ENCODE measurements at places on chromosomes 12 and 14.

- DNase-seq, result no peak
Observed at GRCh38 chr12:116538076-116538591, 21.0 kb upstream of the MAP1LC3B2 start.

- no peak for DNase-seq
Observed at GRCh38 chr14:71607056-71607455, 325.2 kb upstream of the RGS6 start.

GRCh38 chr12:102953221-102953620 lies 4.3 kb upstream of the ASCL1 start:
- DNase-seq, result no peak

GRCh38 chr12:1984759-1985158 lies 19.5 kb downstream of the DCP1B start:
- DNase-seq, result no peak

GRCh38 chr12:97386133-97386581 lies 76.4 kb upstream of the RMST start:
- no peak for DNase-seq

DNA sequence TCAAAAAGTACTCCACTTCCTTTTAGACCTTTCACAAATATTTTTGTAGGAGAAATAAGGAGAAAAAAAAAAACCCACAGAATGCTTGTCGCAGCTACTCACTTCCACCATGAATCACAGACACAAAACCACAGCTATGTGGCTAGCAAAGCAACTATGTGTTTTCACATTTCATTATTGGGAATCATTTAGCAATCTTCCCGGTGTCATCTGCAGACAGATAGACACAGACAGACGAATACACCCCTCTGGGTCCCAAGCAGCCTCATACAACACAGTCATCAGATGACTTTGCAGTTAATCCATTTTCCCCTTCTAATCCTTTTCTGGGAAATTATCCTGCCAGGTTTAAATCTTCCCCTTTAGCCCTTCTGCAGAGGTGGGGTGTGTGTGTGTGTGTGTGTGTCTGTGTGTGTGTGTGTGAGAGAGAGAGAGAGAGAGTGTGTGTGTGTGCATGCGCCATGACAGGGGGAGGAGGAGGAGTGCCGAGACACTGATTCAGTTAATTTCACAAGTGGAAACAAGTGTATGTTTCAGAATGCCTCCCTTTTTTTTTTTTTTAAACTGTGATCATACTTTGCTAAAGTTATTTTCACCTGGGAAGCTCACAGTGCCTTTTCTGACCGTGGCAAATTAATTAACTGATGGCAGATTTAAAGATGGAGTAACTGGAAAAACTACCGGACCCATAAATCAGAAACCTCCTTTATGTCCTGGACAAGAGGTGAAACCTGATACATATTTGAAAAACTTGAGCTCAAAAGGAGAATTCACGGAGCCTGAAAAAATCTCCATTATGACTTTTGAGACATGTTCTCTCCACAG lies 39.9 kb downstream of the LTBP2 start:
- DNase-seq, result peak; percentile 97

- DNase-seq, result no peak
Observed at GRCh38 chr12:106020736-106021135, 118.0 kb downstream of the NUAK1 start.

- no peak for DNase-seq
Observed at GRCh38 chr12:92360543-92360942, 214.9 kb upstream of the BTG1 start.

Measured in adipocyte (in vitro differentiated cells).